Thoracic aorta (tissue), 2 donors: ENCODE measurements at places on chromosomes 12 and 14.

- peak overlapping the region; percentile 47 for H3K27ac ChIP-seq
- no peaks in the 10 kb centered on the region for H3K27me3 ChIP-seq
- no peaks in the 10 kb centered on the region for H3K36me3 ChIP-seq
- peaks cover 25% of the 10 kb centered on the region for H3K4me1 ChIP-seq
Measured at GRCh38 chr14:51442513-51443175, 202.6 kb downstream of the TMX1 start.

GRCh38 chr14:22412926-22413411 is 176.1 kb downstream of the DAD1 start:
- no peak overlapping the region for H3K27ac ChIP-seq
- DNase-seq, result no peak
- no peaks in the 10 kb centered on the region for H3K27me3 ChIP-seq
- H3K4me3 ChIP-seq, result no peak overlapping the region
- H3K36me3 ChIP-seq, result no peaks in the 10 kb centered on the region

DNA sequence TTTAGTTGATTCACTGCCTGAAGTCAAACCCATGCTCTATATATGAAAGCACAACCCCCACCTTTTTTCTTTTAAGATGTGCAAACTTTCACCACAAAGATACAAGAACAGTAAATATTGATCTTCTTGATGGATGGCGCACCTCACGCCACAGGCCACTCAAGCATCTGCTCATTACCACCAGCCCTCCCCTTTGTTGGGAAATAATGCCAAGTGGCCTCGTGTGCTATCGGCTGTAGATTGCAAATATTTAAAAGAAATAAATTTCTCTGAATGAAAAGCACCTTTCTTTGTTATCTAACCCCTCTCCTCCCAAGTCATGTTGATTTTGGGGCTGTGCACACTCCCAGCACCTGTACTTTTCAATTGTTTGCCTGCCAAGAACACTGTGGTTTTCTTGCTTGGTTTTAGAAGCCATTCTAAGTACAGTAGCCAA is 122.7 kb downstream of the C12orf42 start:
- no peaks in the 10 kb centered on the region for H3K36me3 ChIP-seq
- no peaks in the 10 kb centered on the region for H3K27me3 ChIP-seq
- H3K4me3 ChIP-seq, result no peak overlapping the region
- no peak overlapping the region for H3K27ac ChIP-seq
- DNase-seq, result no peak

DNA sequence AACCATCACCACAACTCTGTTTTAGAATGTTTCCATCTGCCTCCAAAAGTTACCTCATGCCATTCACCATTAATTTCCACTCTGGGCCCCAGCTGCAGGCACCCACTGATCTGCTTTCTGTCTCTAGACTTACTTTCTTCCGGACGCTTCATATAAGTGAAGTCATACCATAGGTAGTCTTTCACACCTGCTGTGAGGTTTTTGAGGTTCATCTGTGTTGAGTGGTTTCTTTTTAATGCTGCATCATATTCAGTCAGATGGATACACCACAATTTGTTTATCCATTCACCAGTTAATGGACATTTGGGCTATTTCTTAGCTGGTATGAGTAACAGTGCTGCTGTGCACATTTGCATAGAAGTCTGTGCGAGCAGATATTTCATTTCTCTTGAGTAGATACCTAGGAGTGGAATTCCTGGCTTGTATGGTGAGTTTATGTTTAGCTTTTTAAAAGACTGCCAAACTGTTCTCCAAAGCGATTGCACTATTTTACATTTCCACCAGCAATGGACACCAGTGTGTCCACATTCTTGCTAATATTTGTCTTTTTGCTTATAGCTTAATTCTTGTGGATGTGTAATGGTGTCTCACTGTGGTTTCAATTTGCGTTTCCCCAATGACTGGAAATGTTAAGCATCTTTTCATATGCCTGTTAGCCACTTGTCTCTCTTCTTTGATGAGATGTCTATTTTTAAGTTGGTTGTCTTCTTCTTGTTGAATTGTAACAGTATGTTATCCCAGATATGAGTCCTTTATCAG is 48.3 kb downstream of the ZFYVE21 start:
- DNase-seq, result no peak
- no peaks in the 10 kb centered on the region for H3K36me3 ChIP-seq
- H3K4me1 ChIP-seq, result no peaks in the 10 kb centered on the region

DNA sequence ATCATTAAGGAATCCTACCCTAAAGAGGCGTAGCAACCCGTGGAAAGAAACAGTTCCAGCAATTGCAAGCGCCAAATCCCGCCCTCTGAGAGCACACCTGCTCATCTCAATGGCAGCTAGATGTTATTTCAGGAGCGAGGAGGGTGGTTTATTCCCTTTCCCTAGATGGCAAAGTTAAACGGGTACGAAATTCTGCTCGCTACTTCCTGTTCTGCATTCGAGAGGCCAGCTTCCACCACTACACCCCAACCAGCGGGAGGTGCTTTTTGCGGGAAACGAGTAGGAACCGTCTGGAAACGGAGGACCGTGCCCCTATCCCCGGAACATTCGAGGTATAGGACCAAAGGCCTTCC is 536 bp downstream of the VPS29 start:
- H3K4me1 ChIP-seq, result peaks cover 29% of the 10 kb centered on the region
- no peak for DNase-seq
- peaks cover 5% of the 10 kb centered on the region for H3K36me3 ChIP-seq

- no peak within 1 kb of the TSS for H3K27ac ChIP-seq
- H3K36me3 ChIP-seq, result no peaks in the 10 kb centered on the region
- no peak for DNase-seq
- H3K4me1 ChIP-seq, result no peaks in the 10 kb centered on the region
Measured at GRCh38 chr12:56933826-56934625, at the start of gene SDR9C7. TSS of gene SDR9C7 (minus strand) at chr12:56934408. CDS start at chr12:56934261, 147 bp downstream.

DNA sequence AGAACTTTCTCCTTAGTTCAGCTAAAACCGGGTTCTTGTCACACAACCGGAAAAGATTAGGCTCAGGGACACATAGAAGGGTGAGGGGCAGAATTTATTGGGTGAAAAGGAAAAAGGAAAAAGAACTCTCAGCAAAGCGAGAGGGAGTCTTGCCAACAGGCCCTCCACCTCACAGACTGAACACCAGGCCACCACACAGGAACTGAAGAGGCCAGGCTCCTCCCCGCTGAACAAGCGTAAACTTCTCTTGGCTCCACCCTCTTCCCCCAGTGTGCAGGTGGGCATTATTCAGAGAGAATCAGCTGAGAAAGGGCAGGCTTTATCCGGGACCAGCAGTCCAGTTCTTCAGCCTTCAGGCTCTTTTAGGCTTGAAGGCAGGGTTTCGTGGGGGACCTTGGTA is 125.6 kb upstream of the FGD4 start:
- H3K36me3 ChIP-seq, result no peaks in the 10 kb centered on the region
- no peak overlapping the region for H3K4me3 ChIP-seq
- DNase-seq, result no peak
- peaks cover 3% of the 10 kb centered on the region for H3K4me1 ChIP-seq
- no peaks in the 10 kb centered on the region for H3K27me3 ChIP-seq

DNA sequence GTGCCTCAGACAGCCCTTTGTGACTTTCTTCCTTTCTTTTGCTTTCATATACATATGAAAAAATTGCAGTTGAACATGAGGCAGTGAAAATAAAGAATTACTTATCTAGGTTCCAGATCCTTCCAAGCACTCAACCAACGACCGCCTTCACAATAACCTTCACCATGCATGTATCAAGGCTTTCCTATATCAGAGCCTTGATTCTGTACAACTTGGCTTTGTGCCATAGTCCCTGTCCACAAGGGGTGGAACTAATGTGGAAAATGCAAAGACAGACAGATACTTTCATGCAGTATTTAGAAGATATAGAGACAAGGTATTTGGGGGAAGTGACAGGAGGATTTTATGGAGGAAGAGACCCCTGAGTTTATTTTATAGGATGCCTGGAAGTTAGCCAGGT is 48.6 kb upstream of the PLEKHA5 start:
- H3K27me3 ChIP-seq, result no peaks in the 10 kb centered on the region
- no peaks in the 10 kb centered on the region for H3K4me1 ChIP-seq
- DNase-seq, result no peak
- no peak overlapping the region for H3K27ac ChIP-seq
- no peaks in the 10 kb centered on the region for H3K36me3 ChIP-seq
- H3K4me3 ChIP-seq, result no peak overlapping the region

DNA sequence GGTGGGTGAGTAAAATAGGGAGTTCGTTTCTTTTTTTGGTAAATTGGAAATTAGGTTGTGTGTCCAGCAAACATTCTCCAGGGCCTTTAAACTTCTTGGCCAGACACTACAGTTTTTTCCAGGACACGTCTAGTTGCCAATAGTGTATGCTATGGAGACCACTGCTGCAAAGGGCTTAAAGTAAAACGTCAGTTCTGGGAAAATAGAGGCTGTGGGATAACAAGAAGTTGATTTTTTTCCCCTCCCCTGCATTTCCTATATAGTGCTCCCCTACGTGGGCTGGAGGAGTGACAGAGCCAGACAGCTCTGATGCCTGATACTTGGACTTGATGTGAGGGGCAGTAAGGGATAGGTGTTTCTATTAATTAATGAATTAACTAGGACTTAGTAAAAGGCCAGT is 2.4 kb downstream of the ACVR1B start:
- H3K4me3 ChIP-seq, result peak overlapping the region; percentile 94
- DNase-seq, result no peak
- H3K27ac ChIP-seq, result peak overlapping the region; percentile 91
- no peaks in the 10 kb centered on the region for H3K27me3 ChIP-seq
- peaks cover 38% of the 10 kb centered on the region for H3K4me1 ChIP-seq

GRCh38 chr12:121165316-121165715 is 32.6 kb downstream of the P2RX7 start:
- no peak overlapping the region for H3K27ac ChIP-seq
- no peak overlapping the region for H3K4me3 ChIP-seq
- no peaks in the 10 kb centered on the region for H3K4me1 ChIP-seq

DNA sequence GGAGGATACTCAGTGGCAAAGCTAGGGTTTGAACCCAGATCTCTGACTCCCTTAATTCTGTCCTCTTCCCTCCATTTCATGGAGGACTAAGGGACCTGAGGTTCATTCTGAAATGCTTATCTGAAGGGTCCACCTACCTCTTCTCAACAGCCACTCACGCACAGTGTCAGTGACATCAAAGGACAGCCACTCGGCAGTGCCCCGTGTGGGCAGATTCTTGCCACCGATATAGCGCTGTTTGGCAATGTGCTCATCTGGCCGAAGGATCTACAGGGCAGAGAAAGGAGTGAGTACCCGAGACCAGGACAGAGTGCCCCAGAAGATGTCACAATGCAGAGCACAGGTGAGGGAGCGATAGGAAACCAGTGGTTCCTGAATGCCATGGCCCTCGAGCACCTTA is 10.8 kb downstream of the TGFB3 start:
- no peak overlapping the region for H3K4me3 ChIP-seq
- no peaks in the 10 kb centered on the region for H3K4me1 ChIP-seq
- no peak for DNase-seq
- peaks cover 8% of the 10 kb centered on the region for H3K36me3 ChIP-seq

DNA sequence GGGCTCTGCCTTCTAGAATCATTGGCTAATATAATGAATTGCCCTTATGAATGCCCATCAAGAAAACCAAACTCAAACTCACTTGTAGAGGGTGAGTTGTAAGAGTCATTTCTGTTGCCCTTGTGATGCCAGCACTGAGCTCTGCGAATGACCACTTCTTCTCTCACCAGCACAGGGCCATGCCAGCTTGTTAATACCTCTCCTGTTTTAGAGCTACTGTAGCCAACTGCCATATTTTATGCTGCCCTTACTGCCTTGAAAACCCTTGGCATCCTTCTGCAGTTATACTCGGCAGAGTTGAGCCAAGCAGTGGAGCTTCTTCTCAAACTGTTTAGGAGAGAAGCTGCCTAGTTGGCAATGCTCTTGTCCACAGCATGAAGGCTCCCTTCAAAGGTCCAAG is 8.1 kb downstream of the KRT75 start:
- H3K27me3 ChIP-seq, result no peaks in the 10 kb centered on the region
- no peak overlapping the region for H3K27ac ChIP-seq
- DNase-seq, result no peak
- no peaks in the 10 kb centered on the region for H3K36me3 ChIP-seq
- H3K4me1 ChIP-seq, result no peaks in the 10 kb centered on the region

- no peaks in the 10 kb centered on the region for H3K27me3 ChIP-seq
- peaks cover 72% of the 10 kb centered on the region for H3K4me1 ChIP-seq
- no peak overlapping the region for H3K27ac ChIP-seq
- no peak for DNase-seq
- peak overlapping the region; percentile 28 for H3K4me3 ChIP-seq
- no peaks in the 10 kb centered on the region for H3K36me3 ChIP-seq
Measured at GRCh38 chr12:15146585-15146984, 74.6 kb downstream of the RERG start.

GRCh38 chr12:122123051-122123760 is 44.6 kb downstream of the MLXIP start:
- H3K27ac ChIP-seq, result no peak overlapping the region
- H3K4me1 ChIP-seq, result peaks cover 7% of the 10 kb centered on the region
- peaks cover 8% of the 10 kb centered on the region for H3K36me3 ChIP-seq
- H3K27me3 ChIP-seq, result no peaks in the 10 kb centered on the region
- peak overlapping the region; percentile 39 for H3K4me3 ChIP-seq

GRCh38 chr12:47841910-47842309 is 22.2 kb upstream of the HDAC7 start:
- H3K4me1 ChIP-seq, result peaks cover 6% of the 10 kb centered on the region
- no peak for DNase-seq
- H3K36me3 ChIP-seq, result no peaks in the 10 kb centered on the region
- no peak overlapping the region for H3K4me3 ChIP-seq
- no peak overlapping the region for H3K27ac ChIP-seq
- no peaks in the 10 kb centered on the region for H3K27me3 ChIP-seq

- peaks cover 75% of the 10 kb centered on the region for H3K36me3 ChIP-seq
- no peaks in the 10 kb centered on the region for H3K27me3 ChIP-seq
- no peaks in the 10 kb centered on the region for H3K4me1 ChIP-seq
- H3K27ac ChIP-seq, result no peak overlapping the region
- no peak overlapping the region for H3K4me3 ChIP-seq
Measured at GRCh38 chr12:118391424-118391823, 15.1 kb downstream of the SUDS3 start.

DNA sequence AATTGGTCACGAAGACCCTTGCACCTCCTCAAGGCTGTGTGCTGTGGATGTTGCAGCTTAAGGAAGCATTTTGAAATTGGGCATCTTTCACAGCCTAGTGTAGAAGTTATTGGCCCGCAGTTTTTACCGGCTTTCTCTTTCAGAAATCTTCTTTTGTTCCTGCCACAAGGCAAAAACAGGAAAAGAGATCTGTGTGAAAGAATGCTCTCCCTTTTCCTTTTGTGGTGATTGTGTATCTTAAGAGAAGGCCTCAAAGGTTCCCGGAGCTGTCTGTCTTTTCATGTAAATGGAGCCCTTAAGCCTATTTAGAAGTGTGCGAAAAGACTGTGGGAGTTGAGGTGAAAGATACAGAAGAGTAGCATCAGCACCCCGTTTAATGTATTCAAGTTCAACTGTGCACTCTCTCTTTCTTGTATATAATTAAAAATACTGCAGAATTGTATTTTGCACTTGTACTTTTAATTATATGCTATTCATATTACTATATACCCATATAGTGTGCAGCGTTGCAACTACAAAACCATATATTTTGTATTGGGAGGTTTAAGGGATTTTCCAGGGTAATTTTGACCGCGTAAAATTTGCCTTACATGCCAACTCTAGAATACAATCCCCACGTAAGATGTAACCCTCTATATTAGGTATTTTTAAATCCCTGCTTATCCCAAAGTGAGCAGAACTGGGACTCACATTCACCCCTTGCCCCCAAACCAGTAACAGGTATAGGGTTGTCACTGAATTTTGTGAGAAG is 441.7 kb downstream of the RAD51B start:
- no peaks in the 10 kb centered on the region for H3K36me3 ChIP-seq
- H3K4me3 ChIP-seq, result no peak overlapping the region
- DNase-seq, result no peak
- no peaks in the 10 kb centered on the region for H3K4me1 ChIP-seq
